ENCODE measurements at places on chromosomes 16 and 17.

- no peak for DNase-seq
These were observed 66.2 kb downstream of the NQO1 start for GRCh38 chr16:69660166-69660565.

DNA sequence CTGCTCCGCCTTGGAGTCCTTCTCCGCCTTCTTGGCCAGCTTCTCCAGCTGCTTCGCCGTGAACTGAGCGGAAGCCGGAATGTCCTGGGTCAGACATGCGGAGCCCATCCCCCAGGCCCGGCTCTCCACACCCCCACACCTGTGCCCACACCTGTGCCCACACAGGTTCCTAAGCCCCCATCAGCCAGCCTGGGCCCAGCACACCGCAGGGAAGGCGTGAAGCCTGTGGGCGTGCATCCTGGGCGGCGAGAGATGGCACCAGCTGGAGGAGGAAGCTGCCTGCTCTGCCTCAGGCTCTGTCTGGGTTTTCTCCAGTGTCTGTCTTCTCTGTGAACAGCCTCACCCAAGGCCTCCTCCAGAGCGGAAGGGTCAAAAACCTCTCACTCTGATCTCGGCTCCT is 5.9 kb downstream of the CHMP1A start:
- DNase-seq = no peak

GRCh38 chr16:65895486-65895885 is 471.0 kb upstream of the CDH5 start:
- no peak for DNase-seq

GRCh38 chr17:60416368-60416925 is 5.8 kb upstream of the CHCT1 start:
- no peak for DNase-seq

DNA sequence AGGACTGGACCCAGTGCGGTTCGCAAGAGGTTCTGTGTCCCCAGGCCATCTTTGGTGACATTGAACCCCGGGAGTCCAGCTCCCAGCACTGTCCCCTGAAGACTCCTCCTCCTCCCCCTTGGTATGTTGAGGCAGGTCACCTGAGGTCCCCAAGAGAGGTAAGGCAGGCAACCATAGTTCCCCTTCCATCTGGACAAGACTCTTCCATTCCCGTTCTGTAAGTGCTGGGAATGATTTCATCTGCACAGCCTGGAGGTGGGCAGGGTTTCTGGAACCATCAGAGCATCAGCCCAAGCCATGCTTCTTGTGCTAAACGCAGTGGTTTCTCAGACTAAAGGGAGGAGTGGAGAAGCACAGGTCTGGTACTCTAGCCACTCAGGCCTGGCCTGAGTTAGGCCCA is 24.9 kb downstream of the COPZ2 start:
- no peak for DNase-seq
